Activated CD8-positive, alpha-beta T cell treated with anti-CD3 and anti-CD28 coated beads for 36 hours (primary cell): ENCODE measurements at places on chromosomes 11 and 22.

GRCh38 chr22:36213586-36213985 lies 12.0 kb upstream of the APOL4 start:
- no peak overlapping the region for H3K27ac ChIP-seq
- no peak overlapping the region for H3K4me3 ChIP-seq
- no peaks in the 10 kb centered on the region for H3K36me3 ChIP-seq
- peaks cover 15% of the 10 kb centered on the region for H3K27me3 ChIP-seq
- no peak for DNase-seq
- peaks cover 9% of the 10 kb centered on the region for H3K4me1 ChIP-seq

- no peaks in the 10 kb centered on the region for H3K36me3 ChIP-seq
- H3K27me3 ChIP-seq = peaks cover 5% of the 10 kb centered on the region
- H3K4me1 ChIP-seq = peaks cover 19% of the 10 kb centered on the region
- DNase-seq = no peak
- no peak overlapping the region for H3K27ac ChIP-seq
Measured at GRCh38 chr11:45924927-45925326, 2.5 kb downstream of the LARGE2 start.

- no peaks in the 10 kb centered on the region for H3K36me3 ChIP-seq
- H3K27ac ChIP-seq = no peak overlapping the region
- peaks cover 1% of the 10 kb centered on the region for H3K27me3 ChIP-seq
- no peak for DNase-seq
- H3K4me1 ChIP-seq = no peaks in the 10 kb centered on the region
Measured at GRCh38 chr11:115629456-115630015, 125.3 kb upstream of the CADM1 start.

DNA sequence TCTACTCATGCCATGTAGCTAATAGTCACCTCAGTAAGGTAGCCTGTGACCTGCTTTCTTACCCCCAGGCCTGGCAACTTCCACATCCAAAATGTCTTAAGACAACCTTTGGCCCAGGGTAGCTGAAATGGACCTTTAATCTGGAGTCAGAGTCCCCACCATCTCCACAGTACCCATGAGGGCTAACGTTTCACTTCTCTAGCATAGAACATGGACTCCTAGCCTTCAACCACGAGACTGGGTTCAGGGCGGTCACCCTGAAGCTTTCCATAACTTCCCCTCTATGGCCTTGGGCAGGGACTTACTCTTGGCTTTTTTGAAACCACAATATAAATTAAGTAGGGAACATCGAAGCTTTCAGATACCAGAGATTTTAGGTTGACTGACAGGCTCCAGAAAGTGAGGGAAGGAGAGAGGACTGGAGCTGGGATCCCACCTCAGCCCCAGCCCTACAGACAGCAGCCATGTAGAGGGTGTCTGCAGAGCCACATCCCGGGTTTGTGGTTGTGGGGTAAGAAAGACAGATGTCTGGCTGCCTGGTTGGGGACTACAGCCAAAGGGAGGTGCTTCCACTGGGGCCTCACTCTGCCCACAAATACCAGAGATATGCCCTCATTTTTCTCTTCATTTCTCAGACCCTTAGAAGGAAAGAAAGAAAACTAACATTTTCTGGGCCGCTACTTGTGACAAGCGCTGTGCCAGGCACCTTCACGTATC lies 2.6 kb downstream of the TBC1D10A start:
- peaks cover 62% of the 10 kb centered on the region for H3K4me1 ChIP-seq
- H3K36me3 ChIP-seq = peaks cover 12% of the 10 kb centered on the region
- H3K27me3 ChIP-seq = no peaks in the 10 kb centered on the region
- peak overlapping the region; percentile 81 for H3K27ac ChIP-seq
- peak; percentile 79 for DNase-seq

DNA sequence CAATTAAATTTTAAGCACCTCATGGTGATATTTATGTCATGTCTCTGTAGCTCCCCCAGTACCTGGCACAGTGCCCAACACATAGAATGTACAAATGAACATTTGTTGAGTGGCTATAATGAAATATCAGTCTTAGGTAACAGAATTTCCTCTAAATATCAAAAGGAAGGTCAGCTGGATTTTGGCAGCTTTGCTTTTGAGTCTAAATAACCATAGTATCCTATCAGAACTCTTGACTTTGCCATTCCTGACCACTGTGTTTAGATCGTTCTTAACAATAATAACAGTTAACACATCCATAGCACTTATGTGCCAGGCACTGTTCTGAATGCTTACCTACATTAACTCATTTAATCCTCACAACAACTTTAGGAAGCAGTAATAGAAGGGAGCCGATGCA lies 26.6 kb downstream of the TMEM123 start:
- peaks cover 84% of the 10 kb centered on the region for H3K4me1 ChIP-seq
- no peaks in the 10 kb centered on the region for H3K27me3 ChIP-seq
- DNase-seq = no peak
- H3K27ac ChIP-seq = peak overlapping the region; percentile 44
- H3K36me3 ChIP-seq = peaks cover 53% of the 10 kb centered on the region
- no peak overlapping the region for H3K4me3 ChIP-seq
